CD4-positive, alpha-beta memory T cell (primary cell): ENCODE measurements at places on chromosomes 11 and 22.

DNA sequence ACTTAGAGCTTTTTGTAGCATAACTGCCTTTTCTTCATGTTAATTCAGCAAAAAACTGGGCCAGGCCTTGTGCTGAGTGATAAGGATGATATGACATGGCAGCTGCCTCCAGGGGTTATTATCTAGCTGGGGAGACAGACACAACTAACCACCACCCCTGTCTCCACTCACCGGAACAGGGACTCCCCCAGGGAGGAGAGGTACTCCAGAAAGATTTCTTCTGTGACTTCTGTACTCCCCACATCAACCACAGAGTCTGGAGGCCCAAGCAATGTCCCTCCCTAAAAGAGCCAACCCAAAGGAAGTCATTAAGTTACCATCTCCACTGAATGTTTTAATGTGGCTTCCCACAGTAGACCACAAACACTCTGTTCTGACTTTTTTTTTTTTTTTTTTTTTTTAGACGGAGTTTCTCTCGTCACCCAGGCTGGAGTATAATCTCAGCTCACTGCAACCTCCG, 14.3 kb upstream of the PMM1 start:
- DNase-seq = peak; percentile 93

DNA sequence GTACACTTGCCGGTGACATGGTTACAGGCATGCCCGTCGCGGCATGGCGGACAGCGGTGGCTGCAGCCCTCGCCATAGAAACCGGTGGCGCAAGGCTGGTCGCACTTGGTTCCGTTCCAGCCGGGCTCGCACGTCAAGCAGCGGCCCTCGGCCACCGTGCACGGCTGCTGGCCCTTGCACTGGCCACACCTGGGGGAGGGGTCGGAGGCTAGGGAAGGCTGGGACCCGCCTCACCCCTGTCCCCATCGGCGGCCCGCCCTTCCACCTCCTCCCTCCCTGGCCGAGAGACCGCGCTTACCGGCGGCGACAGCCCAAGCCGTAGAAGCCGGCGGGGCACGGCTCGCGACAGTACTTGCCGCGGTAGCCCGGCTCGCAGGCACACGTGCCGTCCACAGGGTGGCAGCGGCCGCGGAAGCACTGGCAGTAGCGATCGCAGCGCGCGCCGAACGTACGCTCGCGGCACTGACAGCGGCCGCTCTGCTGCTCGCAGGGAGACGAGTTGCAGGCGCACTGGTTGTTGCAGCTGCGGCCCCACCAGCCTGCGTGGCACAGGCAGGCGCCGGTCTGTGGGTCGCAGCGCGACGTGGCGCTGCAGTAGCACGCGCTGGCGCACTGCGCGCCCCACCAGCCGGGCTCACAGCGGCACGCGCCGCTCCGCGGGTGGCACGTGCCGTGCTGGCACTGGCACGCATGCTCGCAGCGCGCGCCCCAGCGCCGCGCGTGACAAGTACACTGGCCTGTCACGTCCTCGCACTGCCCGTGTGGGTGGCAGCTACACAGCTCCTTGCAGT, 6.7 kb downstream of the SCARF2 start:
- DNase-seq = peak; percentile 61

DNA sequence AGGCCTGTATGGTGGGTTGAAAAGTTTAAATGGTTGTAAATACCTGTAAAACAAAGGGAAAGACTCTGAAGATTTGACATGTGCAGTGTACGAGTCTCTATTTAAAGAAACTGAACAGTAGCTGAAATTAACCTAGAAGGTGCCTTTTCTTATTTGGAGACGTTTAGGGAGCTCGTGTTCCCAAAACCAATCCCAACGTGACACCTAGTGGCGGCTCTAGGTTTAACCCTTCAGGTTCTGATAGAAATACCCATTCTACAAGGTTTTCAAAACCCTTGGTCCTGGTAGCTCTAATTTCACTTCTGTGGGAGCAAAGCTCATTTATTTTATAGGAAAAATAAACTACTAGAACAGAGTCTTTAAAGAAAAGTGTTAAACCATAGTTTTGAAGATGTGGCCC, 258.3 kb downstream of the LRRC4C start:
- DNase-seq = no peak

GRCh38 chr22:35205961-35206360, 51.3 kb upstream of the HMGXB4 start:
- DNase-seq = no peak

- no peak for DNase-seq
Measured at GRCh38 chr11:66904055-66904454, 47.2 kb downstream of the LRFN4 start.
